NCI-H69 (cell line): ENCODE measurements at places on chromosomes 1 and 21.

DNA sequence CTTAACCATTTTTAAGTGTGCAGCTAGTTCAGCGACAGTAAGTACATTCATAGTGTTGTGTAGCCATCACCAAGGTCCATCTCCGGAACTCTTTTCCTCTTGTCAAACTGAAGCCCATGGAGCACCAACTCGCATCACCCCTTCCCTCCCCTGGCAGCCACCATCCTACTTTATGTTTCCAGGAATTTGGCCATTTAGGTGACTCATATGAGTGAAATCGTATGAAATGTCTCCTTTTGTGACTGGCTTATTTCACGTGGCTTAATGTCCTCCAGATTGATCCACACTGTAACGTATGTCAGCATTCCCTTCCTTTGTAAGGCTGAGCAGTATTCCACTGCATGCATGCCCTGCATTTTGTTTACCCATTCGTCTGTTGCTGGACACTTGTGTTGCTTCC is 2.5 kb downstream of the COL6A2 start:
- DNase-seq, result no peak

GRCh38 chr21:45902292-45902995 is 79.1 kb upstream of the COL6A1 start:
- DNase-seq, result no peak

- DNase-seq, result no peak
Observed at GRCh38 chr1:204979306-204979705, 63.7 kb upstream of the CNTN2 start.

DNA sequence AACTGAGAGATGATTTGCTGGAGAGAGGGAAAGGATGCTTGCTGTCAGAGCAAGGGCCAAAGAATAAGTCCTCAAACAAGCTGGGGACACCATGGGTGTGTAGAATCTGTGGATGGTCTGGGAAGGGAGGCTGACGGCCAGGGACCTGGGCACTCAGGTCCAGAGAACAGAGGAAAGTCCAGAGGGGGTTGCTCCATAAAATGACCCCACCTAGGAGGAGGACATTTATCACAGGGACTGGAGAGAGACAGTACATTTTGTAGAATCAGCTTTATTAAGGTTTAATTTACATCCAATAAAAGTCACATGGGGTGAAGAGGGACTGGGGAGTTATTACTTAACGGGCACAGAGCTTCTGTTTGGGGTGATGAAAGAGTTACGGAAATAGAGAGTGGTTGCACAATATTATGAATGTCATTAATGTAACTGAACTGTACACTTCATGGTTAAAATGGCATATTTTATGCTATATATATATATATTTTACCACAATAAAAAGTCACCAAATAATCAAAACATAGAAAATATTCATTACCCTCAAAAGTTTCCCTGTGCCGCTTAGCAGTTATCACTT is 73.0 kb upstream of the ABCD3 start:
- no peak for DNase-seq

DNA sequence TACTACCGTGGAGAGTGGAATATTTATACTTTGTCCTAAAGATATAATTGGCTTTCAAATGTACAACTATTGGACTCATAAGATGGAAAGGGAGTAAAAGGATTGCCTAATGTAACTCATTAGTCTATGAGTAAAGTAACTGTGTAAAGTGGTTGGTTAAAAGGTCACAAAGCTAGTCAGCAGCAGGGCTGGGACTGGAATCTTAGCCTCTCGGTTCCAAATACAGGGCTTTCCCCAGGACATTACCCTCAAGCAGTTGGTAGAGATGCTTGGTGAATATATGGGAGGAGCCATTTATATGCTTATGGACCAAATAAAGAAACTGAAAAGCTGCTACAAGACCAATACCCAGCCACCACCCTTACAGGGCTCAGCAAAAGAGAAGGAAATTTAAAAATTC is 283.7 kb downstream of the HLX start:
- no peak for DNase-seq

GRCh38 chr1:20847611-20848080 is 60.5 kb upstream of the HP1BP3 start:
- DNase-seq, result no peak

GRCh38 chr1:60894130-60894529 is 188.2 kb upstream of the NFIA start:
- peak; percentile 93 for DNase-seq

DNA sequence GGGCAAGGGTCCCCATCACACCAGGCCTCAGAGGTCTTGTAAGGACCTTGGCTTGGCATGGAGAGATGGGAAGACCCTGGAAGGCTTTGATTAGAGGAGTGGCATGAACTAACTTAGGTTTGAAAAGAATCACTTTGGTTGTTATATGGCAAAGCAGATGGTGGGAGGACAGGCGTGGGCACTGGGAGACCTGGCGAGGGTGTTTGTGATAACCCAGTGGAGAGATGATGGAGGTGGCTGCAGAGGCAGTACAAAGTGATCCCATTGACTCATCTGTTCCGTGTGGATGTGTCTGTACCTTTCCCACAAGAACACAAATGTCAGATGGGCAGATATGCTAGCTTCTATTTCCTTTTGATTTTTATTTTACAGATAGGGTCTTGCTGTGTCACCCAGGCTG is 168.3 kb downstream of the SLC35F3 start:
- no peak for DNase-seq

- no peak for DNase-seq
Observed at GRCh38 chr21:32055305-32055704, 182.5 kb downstream of the HUNK start.

GRCh38 chr1:94553323-94553730 is 11.8 kb upstream of the F3 start:
- peak; percentile 73 for DNase-seq
